ENCODE measurements at places on chromosomes 4 and X.
A peak's percentile ranks its signal among the peaks of the same experiment; 100 is the strongest.

- peak; percentile 73 for DNase-seq
Measured at GRCh38 chrX:154002215-154002719, 17.4 kb downstream of the IRAK1 start.

- DNase-seq: no peak
Measured at GRCh38 chr4:11474146-11474545, 45.5 kb upstream of the HS3ST1 start.

- DNase-seq: no peak
Measured at GRCh38 chrX:3951859-3952258, 238.4 kb upstream of the PRKX start.

- DNase-seq: peak; percentile 72
Measured at GRCh38 chr4:54999003-54999402, 126.4 kb downstream of the KDR start.

DNA sequence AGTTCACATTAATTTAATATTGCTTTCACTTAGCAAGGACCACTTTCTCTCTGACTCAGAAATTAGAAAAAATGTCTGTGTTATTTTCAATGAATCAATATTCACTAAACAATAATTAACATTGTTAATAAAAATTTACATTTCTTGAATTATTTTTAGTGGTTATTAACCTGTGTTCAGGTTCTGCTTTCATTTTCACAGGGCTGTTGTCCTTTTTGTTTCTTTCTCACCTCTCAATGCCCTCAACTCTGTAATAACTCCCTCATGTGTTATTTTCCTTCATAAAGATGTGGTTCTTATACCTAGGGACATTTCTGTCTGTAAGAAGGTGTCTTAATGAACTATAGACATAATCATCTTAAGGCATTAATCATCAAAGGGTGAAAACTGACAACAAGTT is 43.1 kb upstream of the PRR27 start:
- no peak for DNase-seq

DNA sequence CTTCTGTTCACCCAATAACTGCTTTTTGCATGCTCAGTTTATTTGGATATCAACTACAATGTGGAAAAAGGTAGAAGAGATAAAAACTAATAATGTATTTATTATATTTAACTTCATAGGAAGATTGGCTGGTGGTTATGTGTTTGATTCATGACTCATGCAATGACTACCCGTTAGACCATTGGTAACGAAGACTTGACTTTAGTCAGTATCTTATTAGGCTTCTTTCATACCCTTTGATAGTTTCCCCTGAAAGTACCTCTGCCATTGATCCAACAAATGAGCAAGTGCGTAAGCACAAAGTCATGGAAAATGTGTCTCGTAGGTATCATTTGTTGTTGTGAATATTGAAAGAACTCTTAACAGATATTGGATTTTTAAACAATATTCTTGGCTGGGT is 394.7 kb downstream of the PPP3CA start:
- no peak for DNase-seq

- DNase-seq: no peak
Measured at GRCh38 chrX:111127038-111127437, 31.0 kb downstream of the PAK3 start.

GRCh38 chr4:10063544-10064300 is 42.4 kb upstream of the SLC2A9 start:
- DNase-seq: peak; percentile 88

- DNase-seq: peak; percentile 76
Measured at GRCh38 chr4:74531963-74532794, 87.2 kb downstream of the AREG start.

DNA sequence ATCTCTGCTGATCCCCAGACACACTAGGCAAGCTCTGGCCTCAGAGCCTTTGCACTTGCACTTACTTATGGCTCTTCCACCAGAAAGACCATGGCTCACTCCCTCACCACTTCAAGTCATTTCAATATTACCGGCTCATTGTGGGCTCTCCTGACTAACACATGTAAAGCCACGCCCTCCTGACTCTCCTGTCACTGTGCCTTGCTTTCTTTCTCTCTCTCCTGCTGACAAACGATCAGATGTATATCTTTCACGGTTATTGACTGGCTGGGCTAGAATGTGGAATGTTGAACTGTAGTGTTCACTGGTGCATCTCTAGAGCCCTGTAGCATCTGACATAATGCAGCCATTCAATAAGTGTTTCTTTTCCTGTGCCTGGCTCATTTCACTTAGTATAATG is 425.1 kb downstream of the RAB28 start:
- no peak for DNase-seq

DNA sequence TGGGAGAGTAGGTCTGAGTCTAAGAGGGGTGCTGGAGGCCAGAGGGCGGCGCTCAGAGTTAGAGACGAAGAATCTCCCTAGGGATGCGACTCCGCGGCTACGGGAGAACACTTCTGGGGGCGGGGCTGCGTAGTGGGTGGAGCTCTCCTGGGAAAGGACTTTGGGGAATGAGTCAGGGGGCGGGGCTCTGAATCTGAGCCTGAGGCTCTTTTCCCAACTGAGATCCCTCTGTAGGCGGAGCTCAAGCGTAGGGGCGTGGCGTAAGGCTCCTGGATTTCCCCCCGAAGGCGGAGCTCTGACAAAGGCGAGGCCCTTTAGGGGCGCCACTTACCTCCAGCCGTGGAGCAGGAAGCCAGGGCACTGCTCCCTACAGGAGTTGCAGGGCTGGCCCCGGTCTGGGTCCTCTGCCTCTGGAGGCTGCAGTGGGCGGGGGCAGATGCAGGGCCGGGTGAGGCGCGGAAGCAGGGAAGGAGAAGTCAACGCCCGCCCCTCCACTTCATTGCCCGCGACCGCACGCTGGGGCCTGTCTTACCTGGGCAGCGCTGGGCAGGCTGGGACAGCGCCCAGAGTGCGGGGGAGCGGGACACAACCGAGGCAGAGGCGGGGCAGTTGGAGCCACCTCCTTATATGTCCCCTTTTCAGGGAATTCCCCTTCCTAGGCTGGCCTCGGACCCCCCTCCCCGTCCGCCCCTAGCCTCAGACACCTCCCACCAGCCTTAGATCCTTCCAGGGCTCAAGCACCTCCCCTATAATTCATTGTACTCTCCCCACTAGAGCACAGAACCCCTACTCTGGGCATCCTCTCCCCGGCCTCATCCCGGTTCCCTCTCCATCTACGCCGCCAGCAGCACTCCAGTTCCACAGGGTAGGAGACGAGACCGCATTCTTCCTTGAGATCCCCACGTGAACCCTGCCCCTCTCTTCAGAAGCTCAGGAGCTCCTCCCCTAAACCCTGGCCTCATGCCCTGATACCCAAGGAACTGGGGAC is 1.6 kb downstream of the PRICKLE3 start:
- peak; percentile 92 for DNase-seq

GRCh38 chr4:8553991-8554405 is 26.2 kb upstream of the GPR78 start:
- DNase-seq: no peak

DNA sequence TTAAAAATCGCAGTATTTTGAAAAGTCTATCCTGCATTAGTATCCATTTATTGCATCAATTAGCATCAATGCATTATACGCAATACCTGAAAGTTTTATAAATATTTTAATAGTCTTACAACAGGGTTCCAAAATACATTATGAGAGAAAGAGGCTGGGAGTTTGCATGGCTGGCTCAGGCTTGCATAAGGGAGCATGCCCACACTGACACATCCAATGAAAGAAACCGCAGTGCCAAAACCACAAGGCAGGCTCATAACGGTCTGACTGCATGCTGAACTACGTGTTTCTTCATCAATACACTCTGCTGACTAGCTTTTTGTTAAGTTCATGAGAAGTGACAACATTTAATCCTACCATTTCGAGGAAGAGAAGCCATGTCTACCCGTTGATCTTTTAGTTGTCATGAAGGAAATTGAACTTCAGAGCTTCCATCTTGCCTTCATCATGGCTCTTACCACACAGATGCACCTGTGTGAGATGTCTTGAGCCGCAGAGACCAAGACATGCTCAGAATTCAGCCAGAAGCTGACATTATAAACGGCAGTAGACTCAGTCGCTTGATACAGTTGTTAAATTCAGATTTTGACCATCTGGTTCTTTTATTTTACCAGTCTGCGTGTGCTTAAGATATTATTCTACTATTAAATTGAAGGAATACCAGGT is 168.8 kb upstream of the FRG1 start:
- no peak for DNase-seq

DNA sequence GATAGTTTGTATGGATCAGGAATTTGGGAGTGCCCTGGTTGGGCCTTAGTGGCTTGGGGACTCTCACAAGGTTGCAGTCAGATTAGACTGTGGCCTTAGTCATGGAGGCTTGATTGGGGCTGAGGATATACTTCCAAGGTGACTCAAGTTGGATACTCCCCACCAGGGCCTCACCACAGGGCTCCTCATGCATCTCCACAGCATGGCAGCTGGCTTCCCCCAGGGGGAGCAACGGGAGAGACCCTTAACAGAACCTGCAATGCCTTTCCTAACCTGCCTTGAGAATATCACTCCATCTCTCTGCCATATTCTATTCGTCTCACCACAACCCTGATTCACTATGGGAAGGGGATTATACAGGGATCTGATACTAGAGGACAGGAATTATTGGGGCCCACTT is 161.9 kb downstream of the RELL1 start:
- no peak for DNase-seq

DNA sequence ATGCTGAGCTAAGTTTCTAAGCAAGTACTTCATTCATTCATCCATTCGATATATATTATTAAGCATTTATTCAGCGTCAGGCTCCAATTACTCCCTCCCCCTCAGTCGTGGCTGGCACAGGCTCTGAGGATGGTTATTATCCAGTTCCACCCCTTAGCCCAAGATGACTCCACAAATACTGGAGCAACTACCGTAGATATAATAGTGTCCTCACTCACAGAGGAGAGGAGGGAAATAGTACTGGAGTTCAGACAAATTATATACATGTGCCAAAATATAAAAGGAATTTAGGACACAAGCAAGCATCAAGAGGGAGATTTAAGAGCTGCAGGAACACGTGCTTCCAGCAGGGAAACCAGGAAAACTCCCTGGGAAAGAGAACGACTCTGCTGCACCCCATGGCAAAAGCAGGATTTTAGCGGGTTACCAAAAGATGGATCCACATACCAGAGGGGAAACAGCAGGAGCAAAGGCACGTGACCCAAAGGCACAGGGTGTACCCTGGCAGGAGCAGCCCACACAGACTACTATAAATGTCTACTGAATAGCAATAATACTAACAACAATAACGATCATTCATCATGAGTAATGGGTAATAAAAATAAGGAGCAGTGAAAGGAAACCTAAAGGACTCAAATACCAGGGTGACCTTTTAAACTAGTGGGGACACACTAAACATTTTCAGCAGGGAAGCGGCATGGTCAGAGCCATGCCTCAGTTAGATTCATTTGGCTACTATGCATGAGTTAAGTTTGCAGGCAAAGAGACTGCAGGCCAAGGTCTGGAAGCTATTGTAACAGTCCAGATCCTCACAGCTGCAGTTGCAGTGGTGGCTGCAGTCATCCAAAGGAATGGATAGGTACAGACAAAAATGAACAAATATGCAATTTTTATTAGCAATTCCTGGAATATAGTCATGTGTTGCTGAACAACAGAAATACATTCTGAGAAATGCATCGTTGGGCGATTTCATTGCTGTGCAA is 153.7 kb downstream of the APBB2 start:
- no peak for DNase-seq

GRCh38 chr4:137408527-137409177 is 123.6 kb downstream of the PCDH18 start:
- DNase-seq: no peak

DNA sequence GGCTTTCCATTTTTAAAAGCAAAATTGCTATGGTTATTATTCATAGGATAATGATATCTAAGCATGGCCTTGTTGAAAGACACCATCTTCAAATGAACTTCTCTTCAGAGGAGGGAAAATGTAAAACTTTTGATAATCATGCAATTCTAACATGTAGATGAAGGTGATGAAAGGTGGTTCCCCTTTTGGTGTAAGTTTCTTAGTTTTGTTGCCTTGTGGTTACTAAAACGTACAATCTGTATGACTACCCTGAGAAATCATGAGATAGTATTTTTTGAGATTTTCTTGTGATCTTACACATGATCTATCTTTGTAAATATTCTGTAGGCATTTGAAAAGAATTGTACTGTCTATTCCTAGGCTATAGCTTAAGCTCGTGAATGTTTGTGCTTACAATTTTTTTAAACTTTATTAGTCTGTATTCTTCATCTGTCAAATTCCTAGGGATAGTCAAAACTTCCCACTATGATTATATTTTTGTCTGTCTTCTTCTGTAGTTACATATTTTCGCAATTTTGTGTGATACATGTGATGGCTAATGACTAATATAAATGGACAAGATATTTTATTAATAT is 47.5 kb downstream of the PTPN13 start:
- DNase-seq: no peak

DNA sequence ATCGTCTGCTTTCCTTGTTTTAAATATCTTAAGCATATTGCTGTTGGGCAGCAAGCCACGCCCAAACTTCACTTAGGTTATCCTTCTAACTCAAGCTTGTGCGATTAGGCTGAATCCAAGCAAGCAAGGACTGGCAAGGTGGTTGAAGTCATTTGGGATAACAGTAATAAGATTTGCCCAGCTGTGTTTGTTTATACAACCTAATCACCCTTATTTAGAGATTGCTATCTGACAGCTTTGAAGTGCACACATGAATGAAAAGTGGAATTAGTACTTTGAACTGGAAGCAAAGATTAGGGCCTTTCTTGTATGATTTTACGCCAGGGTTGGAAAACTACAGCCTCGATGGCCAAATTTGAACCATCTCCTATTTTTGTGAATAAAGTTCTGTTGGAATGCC is 182.1 kb downstream of the ASB9 start:
- DNase-seq: no peak

- DNase-seq: no peak
Measured at GRCh38 chrX:154000051-154000450, 19.7 kb downstream of the IRAK1 start.

GRCh38 chr4:66688674-66689073 is 856.6 kb downstream of the CENPC start:
- DNase-seq: peak; percentile 62

DNA sequence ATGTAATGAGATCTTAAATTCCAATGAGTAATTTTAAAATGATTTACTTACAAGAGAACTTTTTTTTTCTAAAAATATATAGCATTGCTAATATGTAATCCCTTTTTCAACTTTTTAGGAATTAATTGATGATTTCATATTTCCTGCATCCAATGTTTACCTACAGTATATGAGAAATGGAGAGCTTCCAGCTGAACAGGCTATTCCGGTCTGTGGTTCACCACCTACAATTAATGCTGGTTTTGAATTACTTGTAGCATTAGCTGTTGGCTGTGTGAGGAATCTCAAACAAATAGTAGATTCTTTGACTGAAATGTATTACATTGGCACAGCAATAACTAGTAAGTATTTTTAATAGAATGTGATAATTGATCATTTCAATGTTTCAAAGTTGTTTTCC is 113.2 kb downstream of the USP9X start:
- no peak for DNase-seq

GRCh38 chrX:93229036-93229435 is 444.3 kb downstream of the NAP1L3 start:
- no peak for DNase-seq
